K562 (cell line): ENCODE measurements at places on chromosomes 6 and 20. TPM values are rescaled to one million over a fixed set of nuclear protein-coding genes. Genes with fewer than 3 reads are reported as not detected.

The TRIM40 gene
- not detected in 2 replicates for total RNA-seq

GRCh38 chr20:29790510-29790909 lies 1467.0 kb upstream of the DEFB115 start:
- no peaks in the 10 kb centered on the region for H3K27me3 ChIP-seq
- H3K4me3 ChIP-seq: no peak overlapping the region
- H3K27ac ChIP-seq: no peak overlapping the region
- H3K36me3 ChIP-seq: no peaks in the 10 kb centered on the region

DNA sequence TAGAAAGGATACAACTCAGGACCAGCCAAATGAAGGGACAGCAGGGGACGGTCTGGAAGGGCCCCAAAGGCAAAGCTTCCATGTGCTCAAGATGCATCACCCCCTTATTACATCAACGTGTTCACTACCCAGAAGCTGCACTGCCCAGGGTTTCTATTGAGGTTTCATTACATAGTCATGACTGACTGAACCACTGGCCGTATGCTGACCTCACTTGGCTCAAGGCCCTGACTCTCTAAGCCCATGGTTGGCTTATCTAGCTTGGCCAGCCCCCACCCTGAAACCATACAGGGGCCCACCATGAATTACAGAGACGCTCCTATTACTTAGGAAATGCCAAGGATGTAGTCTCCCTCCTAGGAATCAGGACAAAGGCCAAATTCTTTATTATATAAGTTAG lies 179.4 kb downstream of the FOXC1 start:
- no peak overlapping the region for H3K4me3 ChIP-seq
- peaks cover 3% of the 10 kb centered on the region; the same call in 1 of the 2 replicates for H3K4me1 ChIP-seq
- peak; percentile 37 for DNase-seq
- H3K36me3 ChIP-seq: no peaks in the 10 kb centered on the region

The CALHM4 gene
- not detected in 2 replicates for total RNA-seq

The MAFB gene
- total RNA-seq: 0.04 and 0.09 TPM in 2 replicates

The GPR63 gene
- total RNA-seq: 3.6 and 3.7 TPM in 2 replicates

- H3K36me3 ChIP-seq: no peaks in the 10 kb centered on the region
- no peak overlapping the region for H3K27ac ChIP-seq
- no peak overlapping the region for H3K4me3 ChIP-seq
- no peak for DNase-seq
- no peaks in the 10 kb centered on the region for H3K27me3 ChIP-seq
- no peaks in the 10 kb centered on the region for H3K4me1 ChIP-seq
These were observed 157.8 kb downstream of the TPBG start for GRCh38 chr6:82521369-82521768.

DNA sequence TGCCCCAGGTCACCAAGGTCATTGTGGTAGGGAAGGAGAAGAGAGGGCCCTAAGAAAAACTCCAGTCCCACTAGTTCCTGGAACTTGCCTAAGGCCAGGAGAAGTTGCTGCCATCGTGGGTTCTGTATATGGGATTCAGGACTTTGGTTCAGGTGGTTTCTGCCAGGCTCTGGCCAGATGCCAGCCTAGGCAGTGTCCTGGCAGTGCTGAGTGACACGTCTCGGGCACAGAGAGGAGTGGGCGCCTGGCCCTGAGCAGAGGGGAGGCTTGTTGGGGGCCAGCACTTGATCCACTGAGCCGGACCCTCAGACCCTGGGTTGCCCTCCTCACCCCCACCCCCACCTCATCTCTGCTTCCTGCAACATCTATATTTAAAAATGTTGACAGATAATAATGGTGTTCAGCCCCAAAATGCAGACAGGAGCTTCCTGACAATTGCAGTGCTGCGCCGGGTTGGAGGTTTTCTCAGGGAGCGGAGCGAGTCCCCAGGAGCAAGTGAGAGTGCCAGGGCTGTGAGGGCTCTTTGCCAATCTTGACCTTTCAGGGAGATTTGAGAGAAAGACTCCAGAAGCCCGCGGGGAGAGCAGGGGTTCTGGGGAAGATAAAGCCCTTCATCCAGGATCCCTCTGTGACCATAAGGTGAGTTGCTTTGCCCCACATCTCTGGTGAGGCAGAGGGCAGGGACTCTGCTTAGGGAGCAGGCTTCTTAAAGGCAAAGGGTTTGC lies 71.9 kb downstream of the PHACTR3 start:
- no peak overlapping the region for H3K27ac ChIP-seq
- H3K4me1 ChIP-seq: no peaks in the 10 kb centered on the region
- no peaks in the 10 kb centered on the region for H3K36me3 ChIP-seq
- peaks cover 3% of the 10 kb centered on the region; the same call in 2 of the 3 replicates for H3K27me3 ChIP-seq
- no peak overlapping the region for H3K4me3 ChIP-seq

DNA sequence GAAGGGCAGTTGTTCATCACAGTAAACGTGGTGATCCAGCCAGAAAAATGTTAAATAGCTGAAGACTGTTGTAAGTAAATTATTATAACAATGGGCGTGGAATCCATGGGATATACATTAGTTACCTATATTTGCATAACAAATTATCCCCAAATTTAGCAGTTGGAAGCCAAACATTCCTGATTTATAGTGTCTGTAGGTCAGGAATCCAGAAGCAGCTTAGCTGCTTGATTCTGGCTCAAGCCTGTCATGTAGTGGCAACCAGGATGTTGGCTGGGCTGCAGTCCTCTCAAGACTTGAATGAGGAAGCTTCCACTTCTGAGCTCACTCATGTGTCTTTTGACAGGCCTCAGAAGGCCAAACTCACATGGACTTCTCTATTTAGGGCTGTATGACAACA lies 6.9 kb upstream of the ADGRB3 start:
- H3K36me3 ChIP-seq: no peaks in the 10 kb centered on the region
- no peaks in the 10 kb centered on the region for H3K27me3 ChIP-seq
- H3K27ac ChIP-seq: no peak overlapping the region
- no peak for DNase-seq
- no peak overlapping the region for H3K4me3 ChIP-seq

The TP53TG5 gene
- total RNA-seq: 0.20 TPM in 1 of 2 replicates, not detected in the other

DNA sequence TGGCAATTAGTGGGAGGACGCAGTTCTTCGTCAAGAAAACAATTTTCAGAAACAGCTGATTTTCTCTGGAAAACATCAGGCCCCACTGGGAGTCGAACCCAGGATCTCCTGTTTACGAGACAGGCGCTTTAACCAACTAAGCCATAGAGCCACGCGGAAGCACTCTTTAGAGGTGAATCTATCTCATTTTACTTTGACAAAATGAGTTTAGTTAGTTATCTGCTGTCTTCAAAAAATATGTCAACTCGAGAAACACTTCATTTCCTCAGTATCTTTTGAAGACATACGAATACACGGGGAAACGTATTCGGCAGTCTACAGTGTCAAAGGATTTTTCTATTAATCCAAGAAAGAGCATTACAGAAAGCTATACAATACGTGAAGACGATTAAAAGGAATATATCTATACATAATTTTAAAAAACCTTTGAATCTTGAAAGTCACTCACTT lies 26.7 kb downstream of the GPX6 start:
- H3K36me3 ChIP-seq: no peaks in the 10 kb centered on the region
- peaks cover 9% of the 10 kb centered on the region for H3K4me1 ChIP-seq
- H3K27me3 ChIP-seq: no peaks in the 10 kb centered on the region
- peak overlapping the region; percentile 57 for H3K4me3 ChIP-seq

DNA sequence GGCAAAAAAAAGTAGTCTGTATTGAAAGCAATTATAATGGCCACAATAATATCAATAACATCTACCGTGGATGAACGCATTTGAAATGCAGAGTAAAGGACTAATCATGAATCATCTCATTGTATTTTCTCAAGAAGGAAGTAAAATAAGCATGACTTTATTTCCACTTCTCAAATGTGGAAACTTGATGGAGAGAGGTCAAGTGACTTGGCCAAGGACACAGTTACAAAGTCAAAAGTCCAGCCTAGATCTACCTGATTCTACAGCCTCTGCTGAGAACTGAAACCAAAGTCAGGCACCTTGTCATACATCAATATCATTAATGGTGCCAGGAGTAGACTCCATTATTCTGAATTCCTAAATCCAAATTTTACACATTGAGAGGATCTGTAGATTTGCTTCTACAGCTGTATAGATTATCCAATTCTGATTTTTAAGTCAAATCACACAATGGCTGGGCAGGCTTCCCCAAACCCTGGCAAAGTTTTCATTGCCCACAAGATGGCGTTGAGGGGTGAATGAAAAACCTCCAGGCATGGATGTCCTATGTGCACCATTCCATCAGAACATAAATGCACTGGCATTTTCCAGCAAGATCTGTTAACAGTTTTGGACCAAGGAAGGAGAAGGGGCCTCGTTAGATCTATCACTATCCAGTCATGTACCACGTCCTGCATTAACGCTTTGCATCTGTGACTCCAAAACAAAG lies 423.1 kb downstream of the MAFB start:
- H3K27me3 ChIP-seq: no peaks in the 10 kb centered on the region
- H3K27ac ChIP-seq: no peak overlapping the region
- no peaks in the 10 kb centered on the region for H3K36me3 ChIP-seq
- peak; percentile 3 for DNase-seq
- no peak overlapping the region for H3K4me3 ChIP-seq
- no peaks in the 10 kb centered on the region for H3K4me1 ChIP-seq

- no peak for DNase-seq
- no peaks in the 10 kb centered on the region for H3K4me1 ChIP-seq
- H3K27ac ChIP-seq: no peak overlapping the region
- no peak overlapping the region for H3K4me3 ChIP-seq
- no peaks in the 10 kb centered on the region for H3K36me3 ChIP-seq
- H3K27me3 ChIP-seq: no peaks in the 10 kb centered on the region
These were observed 159.8 kb downstream of the RCAN2 start for GRCh38 chr6:46331461-46331860.

DNA sequence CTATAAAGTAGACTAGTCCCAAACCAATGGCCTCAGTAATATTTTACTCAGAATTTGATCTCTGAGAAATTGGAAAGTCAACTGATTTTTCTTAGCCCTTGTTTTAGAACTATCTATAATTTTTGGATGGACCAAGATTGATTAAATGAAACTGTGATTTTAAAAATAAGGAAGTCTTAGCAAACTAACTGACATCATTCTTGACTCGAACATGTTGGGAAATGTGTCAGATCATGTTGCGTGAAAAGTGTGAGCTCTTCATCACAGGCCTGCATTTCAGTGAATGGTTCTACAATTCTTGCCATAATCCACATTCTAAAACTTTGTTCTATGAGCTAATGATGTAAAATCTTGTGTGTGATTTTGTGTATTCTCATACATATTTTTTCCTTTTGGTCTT lies 11.0 kb downstream of the TNFAIP3 start:
- no peak overlapping the region for H3K4me3 ChIP-seq
- no peak overlapping the region for H3K27ac ChIP-seq
- peaks cover 96% of the 10 kb centered on the region for H3K36me3 ChIP-seq
- no peak for DNase-seq

- no peak overlapping the region for H3K27ac ChIP-seq
- no peaks in the 10 kb centered on the region for H3K4me1 ChIP-seq
- no peak overlapping the region for H3K4me3 ChIP-seq
- peaks cover 3% of the 10 kb centered on the region; the same call in 2 of the 3 replicates for H3K36me3 ChIP-seq
- DNase-seq: no peak
These were observed 20.4 kb downstream of the USP49 start for GRCh38 chr6:41874741-41875140.
